ENCODE measurements at places on chromosomes 3 and 15. TPM values are rescaled to one million over a fixed set of nuclear protein-coding genes. Genes with fewer than 3 reads are reported as not detected.

- DNase-seq = no peak
Observed at GRCh38 chr3:97910931-97911351, 61.3 kb downstream of the RIOX2 start.

GRCh38 chr3:38602576-38603250 lies 46.8 kb downstream of the SCN5A start:
- DNase-seq = no peak

DNA sequence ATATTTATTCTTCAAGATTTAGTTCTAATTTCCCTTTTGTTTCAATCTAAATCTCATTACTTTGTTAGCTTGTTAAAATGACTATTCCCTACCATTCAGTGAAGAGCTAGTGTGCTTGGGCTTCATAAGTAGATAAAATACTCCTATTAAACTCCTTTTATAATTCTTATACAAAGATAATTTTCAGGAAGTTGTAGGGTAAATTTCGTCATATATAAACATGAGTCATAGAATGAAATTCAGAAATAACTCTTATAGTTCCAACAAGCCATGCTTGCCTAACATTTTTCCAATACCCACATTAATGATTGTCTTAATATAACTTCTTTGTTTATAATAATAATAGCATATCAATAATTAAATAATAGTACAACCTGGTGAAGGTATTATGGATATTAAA lies 407.3 kb downstream of the NAALADL2 start:
- no peak for DNase-seq

C15orf62 gene
- polyA plus RNA-seq = 0.05 TPM

MYRIP gene
- polyA plus RNA-seq = not detected

DNA sequence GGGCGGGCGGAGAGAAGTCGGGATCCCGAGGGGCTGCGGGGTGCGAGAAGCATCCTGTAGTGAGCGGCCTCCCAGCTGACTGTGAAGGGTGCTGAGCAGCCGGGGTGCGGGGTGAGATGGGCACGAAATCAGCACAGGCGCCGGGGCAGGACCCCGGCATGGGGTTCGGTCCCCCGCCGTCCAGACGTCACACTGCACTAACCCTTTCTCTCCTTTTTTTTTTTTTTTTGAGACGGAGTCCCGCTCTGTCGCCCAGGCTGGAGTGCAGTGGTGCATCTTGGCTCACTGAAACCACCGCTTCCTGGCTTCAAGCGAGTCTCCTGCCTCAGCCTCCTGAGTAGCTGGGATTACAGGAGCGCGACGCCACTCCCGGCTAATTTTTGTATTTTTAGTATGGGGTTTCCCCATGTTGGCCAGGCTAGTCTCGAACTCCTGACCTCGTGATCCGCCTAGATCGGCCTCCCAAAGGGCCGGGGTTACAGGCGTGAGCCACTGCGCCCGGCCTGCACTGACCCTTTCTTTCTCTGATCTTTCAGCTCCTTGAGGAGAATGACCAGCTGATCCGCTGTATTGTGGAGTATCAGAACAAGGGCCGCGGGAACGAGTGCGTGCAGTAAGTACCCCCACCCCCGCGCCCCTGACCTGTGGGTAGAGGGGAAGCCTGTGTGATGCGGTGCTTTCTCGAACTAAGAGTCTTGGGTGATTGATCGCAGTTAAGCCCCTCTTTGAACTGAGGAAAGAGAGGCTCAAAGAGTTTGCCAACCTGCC lies 513 bp downstream of the SS18L2 start:
- DNase-seq = no peak

GRCh38 chr15:88897142-88897455 lies 1.8 kb upstream of the HAPLN3 start:
- DNase-seq = no peak

DLEC1 gene
- 0.06 TPM for polyA plus RNA-seq

SLC24A5 gene
- polyA plus RNA-seq = not detected

GRCh38 chr15:62075595-62076277 lies 9.0 kb downstream of the C2CD4A start:
- no peak for DNase-seq

HCN4 gene
- not detected for polyA plus RNA-seq

DNA sequence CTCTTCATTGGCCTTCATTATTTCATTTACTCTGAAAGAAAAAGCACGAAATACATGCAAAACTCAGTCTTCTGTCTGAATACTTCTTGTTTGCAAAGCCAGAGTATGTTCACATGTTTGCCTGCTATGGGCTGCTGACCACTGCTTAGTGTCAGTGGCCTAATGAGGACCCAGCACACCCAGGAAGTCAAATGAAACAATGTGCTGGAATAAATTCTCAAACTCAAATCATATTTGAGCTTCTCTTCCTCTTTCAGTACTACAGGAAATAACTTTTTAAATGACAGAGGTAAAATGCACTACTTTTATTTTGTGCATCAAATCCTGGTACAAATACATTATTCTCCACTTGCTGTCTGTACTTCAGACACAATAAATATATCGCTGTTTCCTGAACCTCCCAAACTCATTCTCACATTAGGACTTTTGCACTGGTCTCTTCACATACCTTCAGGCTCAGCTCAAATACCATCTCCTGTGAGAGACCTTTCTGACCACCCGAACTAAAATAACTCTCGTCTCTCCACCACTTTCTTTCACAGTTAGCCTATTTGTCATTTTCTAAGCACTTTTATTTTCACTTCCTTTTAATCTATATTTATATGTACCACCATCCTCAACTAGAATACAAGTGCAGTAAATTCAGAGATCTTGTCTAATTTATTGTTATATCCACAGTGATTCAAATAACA lies 176.8 kb downstream of the TUSC7 start:
- no peak for DNase-seq

PGBD4 gene
- 1.6 TPM for polyA plus RNA-seq

DNA sequence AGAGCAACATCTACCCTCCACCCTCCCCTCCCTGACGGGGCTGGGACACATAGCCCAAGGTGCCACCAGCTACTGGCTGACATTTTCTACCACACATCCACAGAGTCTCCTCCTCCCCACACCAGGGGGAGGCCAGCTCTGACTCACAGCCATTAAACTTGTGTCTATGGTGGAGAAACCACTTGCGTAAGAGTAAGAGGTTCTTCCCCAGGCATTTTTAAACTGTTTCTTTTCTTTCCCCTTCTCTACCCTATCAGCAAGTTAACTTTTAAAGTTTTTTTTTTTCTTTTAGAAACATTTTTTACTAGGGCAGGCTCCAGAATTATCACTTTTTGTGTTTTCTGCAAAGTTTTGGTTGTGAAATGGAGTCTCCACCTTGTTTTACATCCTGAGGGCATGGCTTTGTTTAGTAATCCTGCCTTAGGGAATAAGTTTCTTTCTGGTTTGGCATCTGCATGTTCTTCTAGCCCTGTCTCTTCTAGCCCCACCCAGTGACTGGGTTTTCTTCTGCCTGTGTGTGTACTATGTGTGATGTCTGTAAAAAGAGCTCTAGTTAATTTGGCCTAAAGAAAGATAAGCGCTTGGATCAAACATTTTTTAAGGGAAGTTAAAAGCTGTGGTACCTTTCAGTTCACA lies 148.8 kb upstream of the GADL1 start:
- no peak for DNase-seq

MTMR10 gene
- 12.9 TPM for polyA plus RNA-seq

DNA sequence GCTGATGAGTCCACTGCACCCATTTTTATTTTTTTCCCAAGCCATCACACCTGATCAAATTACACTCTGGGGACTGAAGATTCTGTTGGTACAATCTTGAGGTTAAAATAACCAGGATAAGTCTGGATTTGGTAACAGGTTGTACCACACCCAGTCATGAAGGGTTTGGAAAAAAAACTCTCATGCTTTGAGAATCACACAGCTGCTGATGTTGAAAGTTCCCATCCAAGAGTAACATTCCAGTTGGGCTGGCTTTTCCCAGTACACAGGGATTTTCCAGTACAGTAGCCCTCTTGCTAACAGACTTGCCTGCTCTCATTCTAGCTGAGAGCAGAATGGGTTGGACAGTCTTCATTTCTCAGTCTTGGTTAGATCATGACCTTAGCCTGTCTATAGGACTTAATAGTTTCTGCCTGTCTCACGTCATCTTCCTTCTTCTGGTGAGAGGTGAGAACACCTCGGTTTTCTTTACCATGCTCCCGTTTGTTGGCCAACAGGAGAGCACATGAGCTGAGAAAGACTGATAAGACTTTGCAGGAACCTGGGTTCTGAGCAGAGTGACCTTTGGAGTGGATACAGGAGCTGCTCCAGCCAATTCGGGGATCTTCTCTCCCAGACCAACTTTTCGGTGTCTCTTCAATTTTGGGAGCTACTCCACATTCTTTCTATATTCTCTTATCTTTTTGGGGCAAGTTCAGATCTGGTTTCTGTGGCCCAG lies 300.1 kb upstream of the LYSMD4 start:
- DNase-seq = no peak

DNA sequence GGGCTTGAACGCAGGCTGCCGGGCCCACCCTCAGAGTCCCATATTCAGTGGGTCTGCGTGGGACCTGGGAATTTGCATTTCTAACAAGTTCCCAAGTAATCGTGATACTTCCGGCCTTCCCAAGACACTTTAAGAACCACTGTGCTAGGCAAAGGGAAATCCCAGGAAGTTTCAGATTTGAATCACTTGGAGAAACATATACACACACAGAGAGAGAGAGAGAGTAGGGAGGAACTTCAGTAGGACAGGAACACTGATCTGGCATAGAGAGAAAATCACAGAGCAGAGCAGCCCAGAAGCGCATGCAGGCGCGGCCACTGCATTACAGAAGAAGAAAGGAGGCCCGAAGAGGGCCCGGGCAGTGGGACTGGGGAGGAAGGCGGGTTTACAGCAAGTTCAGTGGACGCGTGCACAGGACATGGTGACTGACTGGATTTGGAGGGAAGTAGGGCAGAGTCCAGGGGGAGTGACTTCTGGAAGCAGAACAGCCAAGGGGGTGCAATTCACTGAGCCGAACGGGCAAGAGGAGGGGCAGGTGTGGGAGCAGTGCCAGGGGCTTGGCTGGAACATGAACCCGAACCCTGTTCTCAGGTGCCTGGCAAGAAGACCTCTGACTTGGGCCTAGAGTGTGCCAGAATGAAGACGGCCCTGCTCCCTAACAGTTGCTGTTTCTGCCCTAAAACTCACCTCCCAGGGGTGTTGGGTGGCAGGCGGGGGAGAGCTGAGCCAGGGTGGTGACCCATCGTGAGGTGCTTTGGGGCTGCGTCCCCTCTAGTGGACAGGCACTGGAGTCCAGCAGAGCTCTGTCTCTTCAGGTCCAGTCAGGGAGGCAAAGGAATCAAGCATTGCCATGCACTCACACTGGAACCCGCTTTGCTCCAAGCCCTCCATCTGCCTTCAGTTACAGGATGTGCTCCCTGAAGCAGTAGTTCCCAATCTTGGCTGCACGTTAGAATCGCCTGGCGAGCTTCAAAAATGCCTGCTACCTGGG lies 101.3 kb upstream of the HES1 start:
- DNase-seq = no peak

All from AG04450 (cell line).